ENCODE measurements at places on chromosomes 4 and X. TPM values are rescaled to one million over a fixed set of nuclear protein-coding genes. Genes with fewer than 3 reads are reported as not detected.

DNA sequence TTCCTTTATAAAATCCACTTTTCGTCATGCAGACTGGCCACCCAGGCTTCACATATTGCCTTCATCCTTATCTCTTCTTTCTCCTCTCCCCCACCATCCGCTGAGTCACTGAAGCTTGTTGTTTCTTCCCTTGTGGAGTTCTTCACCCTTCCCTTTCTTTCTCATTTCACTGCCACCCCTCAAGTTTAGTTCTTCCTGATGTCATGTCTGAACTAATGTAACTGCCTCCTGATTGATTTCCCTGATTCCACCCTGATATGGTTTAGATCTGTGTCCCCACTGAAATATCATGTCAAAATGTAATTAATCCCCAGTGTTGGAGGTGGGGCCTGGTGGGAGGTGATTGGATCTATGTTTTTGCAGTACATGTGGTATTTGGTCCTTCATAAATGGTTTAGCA, 151.4 kb downstream of the CPEB2 start:
- no peak for DNase-seq

- DNase-seq: no peak
Measured at GRCh38 chr4:48974979-48975640, 11.0 kb upstream of the CWH43 start.

DNA sequence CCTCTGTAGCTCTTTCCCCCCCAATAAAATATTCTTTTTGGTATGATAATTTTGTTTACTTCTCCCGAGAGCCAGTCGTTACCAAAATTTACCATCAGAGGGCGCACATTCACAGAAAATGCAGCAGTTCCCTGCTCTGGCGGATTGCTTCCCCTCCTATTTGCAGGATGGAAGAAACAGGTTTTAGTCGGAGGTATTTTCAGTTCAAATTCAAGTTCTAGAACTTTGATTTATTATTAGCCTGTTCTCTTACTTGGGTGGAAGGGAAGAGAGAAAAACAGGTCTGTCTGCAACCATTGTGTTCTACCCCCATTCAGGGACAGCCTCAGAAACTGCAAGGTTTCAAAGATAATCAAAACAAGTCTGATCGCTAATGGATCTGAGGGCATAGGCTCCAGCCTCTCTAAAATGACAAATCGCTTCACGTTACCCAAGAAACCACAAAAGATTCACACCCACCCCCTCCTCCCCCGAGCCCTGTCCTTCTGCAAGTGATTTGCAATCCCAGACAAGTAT, 263.8 kb upstream of the RPS6KA3 start:
- DNase-seq: no peak

DNA sequence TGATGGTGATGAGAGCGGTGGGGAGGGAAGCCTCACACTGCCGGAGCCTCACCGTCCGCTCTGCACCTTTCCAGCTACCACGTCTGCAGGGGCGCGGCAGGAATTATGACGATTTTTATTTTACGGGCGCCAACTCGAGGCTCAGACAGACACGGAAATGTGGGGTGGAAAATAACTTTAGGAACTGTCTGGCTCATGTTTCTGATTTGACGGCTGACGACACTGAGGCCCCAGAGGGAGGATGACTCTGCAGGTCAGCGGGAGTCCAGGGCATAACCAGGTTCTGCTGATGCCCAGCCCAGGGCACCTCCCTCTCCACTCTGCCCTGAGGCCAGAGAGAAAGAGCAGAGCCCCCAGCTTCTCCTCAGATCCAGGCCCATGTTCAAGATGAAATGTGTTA, 43.9 kb downstream of the C4orf50 start:
- DNase-seq: no peak

- no peak for DNase-seq
Measured at GRCh38 chrX:121365572-121366161, 318.3 kb downstream of the GLUD2 start.

DNA sequence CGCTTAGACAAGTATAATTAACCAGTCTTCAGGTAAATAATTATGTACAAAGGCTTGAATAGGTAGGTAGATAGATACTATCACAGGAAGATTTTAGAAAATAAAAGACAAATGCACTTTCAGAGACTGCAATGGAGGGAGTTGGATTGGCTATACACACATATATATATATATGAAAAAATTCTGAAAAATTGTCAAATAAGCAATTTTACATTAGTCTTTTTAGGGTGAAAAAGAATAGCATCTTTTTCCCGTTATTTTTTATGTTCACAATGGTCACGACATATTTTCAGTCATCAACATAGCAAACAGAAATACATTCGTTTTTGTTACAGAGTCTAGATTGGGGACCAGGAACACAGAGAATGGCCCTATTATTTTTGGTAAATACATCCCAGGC, 385.9 kb upstream of the ACTRT1 start:
- no peak for DNase-seq

- no peak for DNase-seq
Measured at GRCh38 chr4:74920704-74921103, 12.2 kb upstream of the PARM1 start.

PABPC4L gene
- 7.8 TPM for total RNA-seq

DNA sequence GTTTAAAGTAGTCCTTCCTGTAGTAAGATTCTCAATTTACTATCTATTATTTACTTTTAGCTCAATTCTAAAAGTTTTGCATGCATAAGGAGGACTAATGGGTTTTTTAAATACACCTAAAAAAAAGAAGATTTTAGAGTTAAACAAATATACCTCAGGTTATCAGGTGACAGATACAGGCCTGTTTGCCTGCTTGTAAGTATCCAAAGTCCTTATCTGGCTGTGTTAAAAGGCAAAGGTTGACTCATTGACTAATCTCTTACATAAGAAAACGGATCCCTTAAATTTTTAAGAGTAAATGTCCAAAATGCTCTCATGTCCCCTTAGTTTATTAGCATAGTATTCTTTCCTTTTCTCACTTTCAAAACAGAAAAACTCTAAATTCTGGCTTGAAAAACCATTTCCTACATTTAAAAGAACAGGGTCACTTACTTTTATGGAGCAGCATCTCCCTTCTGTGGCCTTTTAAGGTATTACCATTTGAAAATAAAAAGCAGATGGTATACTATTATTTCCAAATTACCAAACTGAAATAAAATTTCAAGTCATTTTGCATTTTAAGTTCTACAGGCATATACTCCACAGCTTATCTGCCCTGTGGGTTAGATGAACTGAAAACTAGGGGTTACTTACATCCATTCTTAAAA, 4.5 kb downstream of the CBR4 start:
- no peak for DNase-seq
